ENCODE measurements at places on chromosomes 4 and X.

- no peak for DNase-seq
Observed at GRCh38 chrX:110683925-110684324, 111.7 kb downstream of the CHRDL1 start.

- DNase-seq: no peak
Observed at GRCh38 chr4:2058264-2059045, 672 bp upstream of the NAT8L start.

DNA sequence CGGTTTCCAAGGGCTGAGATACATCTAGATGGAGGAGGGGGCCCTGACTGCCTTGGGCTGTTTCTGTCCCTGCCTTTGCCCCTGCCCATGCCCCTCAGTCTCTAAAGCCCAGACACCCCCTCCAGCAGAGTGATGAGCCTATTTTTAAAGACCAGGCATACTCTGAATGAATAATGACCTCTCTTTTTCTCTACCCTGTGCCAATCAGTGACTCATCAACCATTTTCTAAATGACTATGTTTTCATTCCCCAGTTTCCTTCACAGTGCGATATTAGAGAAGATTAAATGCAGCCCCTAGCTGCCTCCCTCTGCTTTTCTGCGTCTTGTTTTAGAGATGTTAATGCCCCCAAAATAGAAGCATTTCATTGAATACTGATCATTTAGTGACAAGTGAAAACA is 15.5 kb upstream of the NHS start:
- no peak for DNase-seq

DNA sequence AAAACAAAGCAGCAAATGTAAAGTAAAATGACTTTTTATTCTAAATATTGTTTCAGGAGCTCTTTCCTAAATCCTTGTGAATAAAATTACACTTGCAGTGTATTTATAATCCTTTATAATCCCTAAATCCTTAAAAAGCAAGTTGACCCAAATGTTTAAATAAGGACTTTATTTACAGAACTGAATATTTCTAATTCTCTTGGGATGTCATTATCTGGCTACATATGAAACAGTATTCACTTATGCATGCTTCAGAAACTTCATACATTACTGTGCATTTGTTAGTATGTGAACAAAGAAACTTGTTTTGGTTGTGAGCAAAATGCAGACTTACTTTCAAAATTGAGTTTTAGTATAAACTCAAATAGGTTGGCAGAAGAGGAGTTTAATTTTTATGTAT is 49.2 kb downstream of the PTTG2 start:
- no peak for DNase-seq
